ENCODE measurements at places on chromosomes 7 and 10. TPM values are rescaled to one million over a fixed set of nuclear protein-coding genes. Genes with fewer than 3 reads are reported as not detected.

CCM2 gene
- total RNA-seq = 26.5 TPM

FAM25A gene
- not detected for total RNA-seq

SFRP5 gene
- total RNA-seq = 260 TPM

MYL10 gene
- total RNA-seq = not detected

TFEC gene
- 2.1 TPM for total RNA-seq

LYZL1 gene
- total RNA-seq = not detected

ZSCAN25 gene
- total RNA-seq = 6.0 TPM

SPRN gene
- total RNA-seq = not detected

- no peak for DNase-seq
Measured at GRCh38 chr10:33066558-33067236, 108.7 kb upstream of the ITGB1 start.

DNA sequence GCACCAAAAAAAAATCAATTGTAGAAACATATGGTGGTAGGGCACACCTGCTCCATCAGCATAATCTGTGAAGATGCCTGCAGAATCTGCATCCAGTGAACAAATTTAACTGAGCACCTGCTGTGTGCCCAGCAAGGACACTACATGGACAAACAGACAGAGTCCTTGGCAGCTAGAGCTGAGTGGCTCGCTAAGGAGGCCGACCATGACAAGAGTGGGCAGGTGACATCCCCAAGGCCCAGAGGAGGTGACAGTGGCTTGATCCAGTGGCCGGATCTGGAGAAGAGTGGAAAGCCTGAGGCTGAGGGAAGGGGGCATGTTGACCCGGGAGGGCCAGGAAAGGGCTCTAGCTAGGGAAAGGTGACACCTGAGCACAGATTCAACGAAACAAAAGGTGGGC, 68.1 kb downstream of the MAD1L1 start:
- DNase-seq = no peak

GRCh38 chr7:134293002-134293740, 23.6 kb downstream of the SLC35B4 start:
- DNase-seq = no peak

- DNase-seq = no peak
Measured at GRCh38 chr7:101081432-101081831, 3.8 kb upstream of the TRIM56 start.

DNA sequence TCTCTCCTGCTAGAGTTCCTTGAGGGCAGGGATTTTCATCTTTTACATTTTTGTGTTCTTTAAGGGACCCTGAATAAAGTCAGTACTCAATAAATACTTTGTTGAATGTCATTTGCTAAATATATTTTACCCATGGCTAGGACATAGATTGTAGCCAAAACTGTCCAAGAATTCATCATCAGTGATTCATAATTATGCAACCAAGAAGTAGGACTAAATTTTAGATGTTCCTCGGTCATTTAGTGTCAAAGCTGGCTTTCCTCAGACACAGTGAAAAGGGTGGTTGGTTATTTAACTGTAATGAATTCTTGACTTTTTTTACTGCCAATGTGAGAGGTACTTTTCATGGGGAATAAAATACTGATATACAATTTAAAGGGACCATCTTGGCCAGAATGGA, 3.3 kb downstream of the NUDT13 start:
- no peak for DNase-seq

DNA sequence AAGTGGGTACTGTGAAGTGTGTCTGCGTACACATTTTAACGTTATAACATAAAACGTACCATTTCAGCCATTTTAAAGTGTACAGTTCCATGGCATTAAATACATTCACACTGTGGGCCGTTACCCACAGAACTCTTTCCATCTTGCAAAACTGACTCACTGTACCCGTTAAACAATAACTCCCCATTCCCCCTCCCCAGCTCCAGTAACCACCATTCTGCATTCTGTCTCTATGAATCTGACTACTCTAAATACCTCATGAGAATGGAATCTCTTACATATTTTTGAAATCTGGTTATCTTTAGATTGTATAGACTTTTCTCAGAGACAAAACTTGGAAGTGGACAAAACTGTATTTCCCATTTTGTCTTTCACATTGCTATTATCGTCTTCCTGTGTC, 9.3 kb downstream of the ARL3 start:
- DNase-seq = no peak

DNA sequence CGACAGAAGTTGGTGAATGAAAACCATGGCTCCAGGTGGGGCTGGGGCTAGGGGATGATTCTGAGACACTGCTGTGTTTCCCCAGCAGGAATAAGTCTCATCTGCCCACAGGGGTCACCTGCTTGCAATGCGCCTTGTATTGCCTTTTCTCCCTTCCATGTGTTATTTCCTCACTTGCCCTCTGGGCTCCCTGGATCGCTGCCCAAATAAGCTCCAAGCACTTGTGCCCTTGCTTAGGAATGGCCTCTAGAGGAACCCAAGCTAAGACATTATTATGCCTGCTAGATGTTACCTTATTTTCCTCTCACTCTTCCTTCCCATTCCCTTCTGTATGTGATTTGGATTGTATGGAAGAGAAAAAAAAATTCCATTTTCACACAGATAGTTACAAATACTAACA, 24.8 kb upstream of the PLPP4 start:
- DNase-seq = no peak
